NCI-H2029 treated with DMSO at 0.1 percent for 48 hours (cell line): ENCODE measurements at places on chromosomes 7 and 10.
A peak's percentile ranks its signal among the peaks of the same experiment; 100 is the strongest.

GRCh38 chr10:88114368-88114767 lies 250.9 kb downstream of the PTEN start:
- DNase-seq, result no peak

DNA sequence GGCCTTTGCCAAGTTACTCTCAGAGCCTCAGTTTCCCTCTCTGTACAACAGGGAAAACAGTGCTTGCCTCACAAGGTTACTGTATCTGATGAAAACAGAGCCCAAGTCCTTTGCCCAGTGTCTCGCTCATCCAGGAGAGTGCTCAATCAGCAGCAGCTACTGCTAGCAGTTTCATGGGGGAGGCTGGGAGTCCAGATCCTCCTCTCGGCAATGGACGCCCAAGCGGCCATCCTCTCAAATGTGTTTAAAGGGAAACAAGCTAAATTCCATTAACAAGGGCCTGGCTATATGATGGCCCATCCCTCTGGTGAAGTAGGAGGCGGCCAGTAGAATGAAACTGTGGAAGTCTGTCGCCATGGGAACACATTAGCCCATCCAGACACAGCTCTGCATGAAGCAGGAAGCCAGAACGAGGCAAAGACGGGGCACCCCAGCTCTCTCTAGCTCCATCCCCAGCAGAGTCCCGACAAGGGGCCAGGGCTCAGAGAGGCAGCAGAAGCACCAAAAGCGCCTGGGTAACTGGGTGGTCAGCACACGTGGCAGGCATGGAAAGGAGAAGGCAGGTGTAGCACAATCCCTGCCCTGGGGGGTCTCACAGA lies 35.2 kb downstream of the FAM53B start:
- no peak for DNase-seq

DNA sequence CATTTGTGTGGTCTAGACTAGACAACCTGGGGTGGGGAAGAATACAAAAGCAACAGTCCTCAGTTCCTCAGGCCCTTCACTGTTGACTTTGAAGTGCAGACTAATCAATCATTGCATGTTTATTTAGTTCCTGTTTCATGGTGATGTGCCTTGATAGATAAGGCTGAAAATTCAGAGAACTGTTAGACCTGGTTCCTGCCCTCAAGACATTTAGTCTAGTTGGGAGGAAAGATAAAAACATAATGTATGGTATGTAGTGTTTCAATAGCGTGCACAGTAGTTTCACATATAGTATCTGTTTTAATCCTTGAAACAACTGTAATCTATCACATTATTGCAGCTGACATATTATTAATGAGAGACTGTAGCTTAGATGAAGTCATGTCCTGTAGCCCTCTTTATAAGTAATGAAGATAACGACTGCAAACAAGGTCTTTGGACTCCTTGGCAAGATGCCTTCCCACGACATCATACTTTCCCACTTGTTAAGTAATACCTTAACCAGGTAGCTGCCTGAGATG lies 124.0 kb downstream of the CELF2 start:
- DNase-seq, result no peak

GRCh38 chr10:131814567-131815265 lies 86.1 kb upstream of the PPP2R2D start:
- DNase-seq, result no peak

GRCh38 chr10:97873569-97873968 lies 23.9 kb downstream of the GOLGA7B start:
- no peak for DNase-seq

- no peak for DNase-seq
Observed at GRCh38 chr10:125232841-125233240, 72.5 kb upstream of the CTBP2 start.

DNA sequence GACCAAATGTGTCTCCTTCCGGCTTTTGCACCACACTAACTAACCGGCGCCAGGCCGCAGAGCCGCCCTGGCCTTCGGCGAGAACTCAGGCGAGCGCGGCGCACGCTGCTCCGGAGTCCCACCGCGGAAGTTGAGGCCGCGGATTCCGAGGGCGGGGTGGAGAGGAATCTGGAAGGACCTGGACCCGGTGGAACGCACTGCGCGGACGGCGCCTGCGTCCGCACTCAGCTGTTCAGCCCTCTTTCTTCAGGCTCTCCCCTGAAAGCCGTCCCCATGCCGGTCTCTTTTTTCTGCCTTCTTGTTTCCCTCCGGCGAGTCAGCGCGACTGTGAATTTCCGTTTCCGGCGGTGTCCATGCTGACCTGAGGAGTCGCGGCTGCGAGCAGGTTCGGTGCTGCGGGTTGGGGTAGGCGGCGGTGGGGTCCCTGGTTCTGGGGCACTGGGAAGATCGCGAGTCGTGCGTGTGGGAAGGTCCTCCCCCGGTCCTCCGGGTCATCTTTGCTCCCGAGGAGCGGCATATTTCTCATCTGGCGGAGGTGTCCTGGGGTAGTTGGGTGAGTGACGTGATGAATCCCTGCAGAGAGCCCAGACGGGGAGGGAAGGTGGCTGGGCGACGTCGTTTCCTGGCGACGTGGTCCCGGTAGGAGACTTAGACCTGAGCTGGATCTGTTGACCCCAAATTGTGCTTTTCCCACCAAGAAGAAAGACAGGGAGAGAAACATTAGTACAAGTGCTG lies at the start of gene BMS1:
BMS1 (plus strand) TSS at position 350 of the 735 bp plus-strand sequence. CDS start 1,600 bp downstream, outside the sequence.
- DNase-seq, result peak; percentile 64

DNA sequence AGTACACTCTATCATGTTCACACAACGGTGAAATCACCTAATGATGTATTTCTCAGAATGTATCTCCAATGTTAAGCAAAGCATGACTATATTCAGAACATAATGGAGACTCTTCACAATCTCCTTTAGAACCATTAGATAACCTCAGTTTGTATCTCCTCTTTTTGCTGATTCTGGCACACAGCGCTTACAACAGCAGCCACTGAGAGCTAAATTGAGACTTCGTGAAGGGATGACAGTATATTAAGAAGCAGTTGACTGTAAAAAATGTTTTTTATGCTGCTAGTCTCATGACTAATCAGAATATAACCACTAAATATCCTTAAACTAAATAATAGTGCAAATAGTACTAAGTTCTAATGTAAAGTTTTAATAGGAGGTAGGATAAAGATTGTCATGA lies 46.9 kb downstream of the KMT2E start:
- no peak for DNase-seq

GRCh38 chr10:25023278-25023677 lies 6.9 kb downstream of the THNSL1 start:
- no peak for DNase-seq

DNA sequence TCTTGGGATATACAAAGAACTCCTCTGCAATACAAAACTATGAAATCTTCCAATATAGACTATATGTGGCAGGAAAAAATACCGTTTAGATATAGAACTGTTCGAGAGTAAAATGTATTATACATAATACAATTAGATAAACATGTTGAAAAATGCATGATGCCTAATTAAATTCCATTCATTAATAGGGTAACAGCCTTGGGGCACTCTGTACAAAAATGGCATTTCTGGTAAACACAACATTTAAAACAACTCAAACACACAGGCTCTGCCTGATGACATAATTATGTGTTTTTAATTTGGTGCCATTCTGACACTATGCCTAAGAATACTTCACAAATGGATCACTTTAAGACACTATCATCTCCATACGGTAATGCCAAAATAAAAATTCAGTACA lies 180.9 kb downstream of the FAM107B start:
- DNase-seq, result no peak

DNA sequence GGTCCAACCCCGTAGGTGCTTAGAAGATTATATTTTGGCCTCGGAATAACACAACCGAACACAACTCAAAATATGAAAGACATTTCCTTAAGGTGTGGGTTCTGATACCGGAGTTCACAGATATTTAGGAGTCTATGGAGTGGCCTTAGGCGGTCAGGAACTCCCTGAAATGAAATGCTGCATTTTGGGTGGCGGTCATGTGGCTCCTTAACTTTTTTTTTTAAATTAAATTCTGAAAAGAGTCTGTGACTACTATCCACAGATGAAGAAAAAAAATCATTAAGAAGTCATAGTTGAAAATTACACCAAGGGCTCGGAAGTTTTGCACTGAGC lies 290.9 kb upstream of the NFE2L3 start:
- no peak for DNase-seq

DNA sequence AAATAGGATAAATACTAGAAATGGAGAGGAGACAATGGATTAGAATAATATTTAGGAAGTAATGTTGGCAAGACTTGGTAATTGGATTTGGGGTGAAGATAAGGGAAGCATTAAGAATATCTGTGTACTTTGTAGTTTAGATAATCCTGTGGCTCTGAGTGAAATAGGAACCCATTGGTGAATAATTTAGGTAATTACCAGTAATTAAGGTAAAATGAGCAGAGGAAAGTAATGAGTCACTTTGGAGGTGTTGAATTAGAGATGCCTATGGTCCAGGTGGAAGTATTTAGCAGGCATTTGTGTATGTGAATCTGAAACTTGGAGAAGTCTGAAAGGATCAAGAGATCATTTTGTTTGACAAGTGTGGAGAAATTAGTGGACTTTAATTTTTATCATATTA lies 5.7 kb downstream of the C1GALT1 start:
- no peak for DNase-seq

DNA sequence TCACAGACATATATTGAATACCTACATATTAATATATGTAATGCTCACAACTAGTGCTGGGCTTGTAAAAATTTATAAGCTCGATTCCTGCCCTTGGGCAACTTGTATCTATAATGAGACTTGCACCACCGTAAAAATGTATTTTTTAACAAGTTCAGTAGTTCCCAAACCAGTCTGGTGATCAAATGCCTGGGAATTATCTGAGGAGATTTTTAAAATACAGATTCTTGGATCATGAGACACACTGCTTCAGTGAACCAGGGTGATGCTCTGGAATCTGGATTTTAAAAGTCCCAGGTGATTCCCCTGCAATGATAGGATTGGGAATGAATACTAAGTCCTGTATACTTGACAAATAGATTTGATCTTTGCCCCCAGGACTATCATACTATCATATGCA lies 4.3 kb upstream of the MICU1 start:
- DNase-seq, result no peak

GRCh38 chr10:95793401-95794045 lies 37.6 kb downstream of the ENTPD1 start:
- DNase-seq, result no peak

DNA sequence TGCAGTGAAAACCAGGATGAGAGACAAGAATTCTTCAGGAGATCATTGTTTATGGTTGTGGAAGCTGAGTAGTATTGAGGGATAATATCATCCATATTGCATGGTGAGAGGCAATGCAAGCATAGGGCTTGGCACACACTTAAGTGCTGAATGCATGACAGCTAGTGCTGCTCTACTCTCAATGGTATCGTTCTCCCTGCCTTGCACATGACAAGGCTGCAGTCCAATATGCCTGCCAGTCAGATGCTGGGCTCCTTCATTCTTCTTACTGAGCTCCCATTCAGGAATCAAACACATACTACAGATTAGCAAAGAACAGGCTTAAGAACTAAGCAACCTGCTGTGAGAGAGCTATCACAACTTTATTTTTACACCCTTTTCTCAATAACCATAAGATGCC lies 72.2 kb downstream of the SORCS1 start:
- DNase-seq, result no peak

- DNase-seq, result no peak
Observed at GRCh38 chr10:132538031-132538789, 623 bp downstream of the INPP5A start.

- no peak for DNase-seq
Observed at GRCh38 chr7:117871778-117872538, 1.3 kb downstream of the CTTNBP2 start.

- DNase-seq, result no peak
Observed at GRCh38 chr7:93142127-93142526, 6.1 kb downstream of the SAMD9L start.

DNA sequence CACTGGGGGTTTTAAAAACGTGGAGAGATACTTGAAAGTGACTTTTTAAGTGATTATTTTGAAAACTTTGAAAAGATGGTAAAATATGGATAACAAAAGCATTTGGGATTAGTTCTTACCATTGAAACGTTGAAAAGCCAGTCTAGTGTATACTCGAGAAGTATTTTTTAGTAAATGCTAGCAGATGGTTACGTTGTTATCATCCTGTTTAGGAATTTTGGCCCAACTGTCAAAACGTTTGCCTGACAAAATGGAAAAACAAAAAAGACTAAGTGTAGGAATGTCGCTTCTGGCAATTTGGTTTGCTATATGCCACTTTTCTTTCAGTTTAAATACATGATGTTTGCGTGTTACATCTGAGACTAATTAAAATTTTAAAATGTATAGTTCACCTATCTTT lies 1.2 kb downstream of the RBM33 start:
- DNase-seq, result no peak

DNA sequence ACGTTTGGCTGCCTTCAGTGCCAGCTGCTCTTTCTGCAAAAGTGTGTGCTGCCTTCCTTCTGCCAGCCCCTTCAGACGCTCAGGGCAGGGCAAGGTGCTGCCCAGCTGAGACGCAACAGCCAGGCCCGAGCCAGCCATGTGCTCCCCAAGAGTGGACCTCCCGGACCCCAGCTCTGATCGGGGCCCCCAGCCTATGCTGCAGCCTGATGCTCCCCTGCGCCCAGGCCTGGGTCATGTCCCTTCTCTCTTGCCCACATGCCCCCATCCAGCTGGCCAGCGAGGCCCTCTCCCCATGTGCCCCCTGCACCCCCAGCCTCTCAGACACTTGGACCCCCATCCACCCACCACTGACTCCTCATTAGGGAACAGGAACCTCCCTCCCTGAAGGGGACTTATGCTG lies 17.8 kb downstream of the WDR86 start:
- no peak for DNase-seq
